ENCODE measurements at places on chromosomes 3 and 15.

- no peak for DNase-seq
Observed at GRCh38 chr3:10522646-10523303, 17.4 kb upstream of the ATP2B2 start.

DNA sequence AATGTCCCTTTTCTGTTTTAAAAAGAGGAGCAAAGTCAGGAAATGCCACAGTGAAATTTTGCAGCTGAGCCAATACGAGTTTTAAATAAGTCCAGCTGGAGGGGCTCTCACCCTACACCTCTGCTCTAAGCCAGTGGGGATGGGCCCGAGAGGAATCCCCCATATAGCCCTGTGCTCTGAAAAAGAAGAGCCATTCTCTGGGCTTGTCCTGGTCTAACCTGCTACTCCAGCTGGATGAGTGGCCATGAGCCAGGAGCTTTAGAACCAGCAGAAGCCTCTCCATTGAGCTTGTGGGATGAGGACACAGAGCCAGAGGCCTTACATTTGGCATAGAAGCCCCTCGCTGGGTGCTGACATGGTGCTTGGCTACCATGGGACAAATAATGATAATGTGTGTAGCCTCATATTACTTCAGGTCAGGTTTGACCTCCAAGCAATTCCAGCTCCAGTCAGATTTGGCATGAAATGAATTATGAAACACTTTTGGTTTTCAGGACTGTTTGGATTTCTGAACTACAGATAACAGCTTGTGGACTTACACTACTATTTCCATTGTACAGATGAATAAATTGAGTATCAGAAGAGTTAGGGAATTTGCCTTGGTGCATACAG, 172.4 kb downstream of the CHST2 start:
- no peak for DNase-seq

DNA sequence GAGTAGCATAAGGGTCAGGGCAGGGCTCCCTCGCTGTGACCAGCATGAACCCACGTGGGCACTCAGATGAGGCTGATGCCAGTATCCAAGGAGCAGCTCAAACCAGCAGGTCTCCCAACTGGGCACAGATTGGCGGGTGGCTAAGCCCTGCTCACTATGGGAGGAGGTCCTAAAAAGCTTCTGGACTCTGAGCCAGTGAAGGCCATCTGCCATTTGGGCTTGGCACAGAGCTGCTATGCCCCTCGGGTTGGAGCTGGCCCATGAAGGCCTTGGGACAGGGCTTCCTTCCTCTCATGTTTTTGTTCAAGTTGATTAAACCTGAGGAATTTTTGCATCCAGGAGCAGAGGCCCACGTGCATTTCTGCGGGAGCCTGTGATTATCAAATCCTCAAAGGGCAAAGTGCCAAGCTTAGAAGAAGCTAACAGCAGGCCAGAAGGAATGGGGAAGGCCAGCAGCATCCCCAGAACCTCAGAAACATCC, 4.3 kb upstream of the STRA6 start:
- no peak for DNase-seq

DNA sequence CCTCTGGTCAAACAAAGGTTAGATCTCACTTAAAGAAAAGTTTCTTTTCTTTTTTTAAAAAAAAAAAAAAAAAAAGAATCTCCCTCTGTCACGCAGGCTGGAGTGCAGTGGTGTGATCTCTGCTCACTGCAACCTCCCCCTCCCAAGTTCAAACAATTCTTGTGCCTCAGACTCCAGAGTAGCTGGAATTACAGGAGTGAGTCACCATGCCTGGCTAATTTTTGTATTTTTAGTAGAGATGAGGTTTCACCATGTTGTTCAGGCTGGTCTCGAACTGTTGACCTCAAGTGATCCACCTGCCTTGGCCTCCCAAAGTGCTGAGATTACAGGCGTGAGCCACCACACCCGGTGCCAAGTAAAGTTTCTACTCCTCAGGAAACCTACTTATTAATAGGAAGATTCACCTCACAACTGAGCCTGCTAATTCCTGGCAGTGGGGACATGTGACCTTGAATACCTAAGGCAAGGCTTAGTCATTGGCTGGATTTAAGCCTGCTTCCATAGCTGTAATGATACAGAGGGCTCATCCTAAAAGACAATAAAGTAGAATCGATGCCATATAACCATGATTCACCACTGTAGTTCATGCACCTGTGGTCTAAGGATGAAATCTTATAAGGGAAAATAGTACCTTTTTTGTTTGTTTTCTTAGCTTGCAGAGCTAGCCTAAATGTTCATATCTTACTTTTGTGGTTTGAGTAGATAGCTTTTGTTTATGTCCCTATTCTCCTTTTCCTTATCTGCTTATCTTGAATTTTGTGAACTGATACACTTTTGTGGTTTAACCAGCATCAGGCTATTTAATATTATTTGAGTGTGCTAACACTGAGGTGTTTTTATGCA, 24.8 kb upstream of the RBMS3 start:
- no peak for DNase-seq

DNA sequence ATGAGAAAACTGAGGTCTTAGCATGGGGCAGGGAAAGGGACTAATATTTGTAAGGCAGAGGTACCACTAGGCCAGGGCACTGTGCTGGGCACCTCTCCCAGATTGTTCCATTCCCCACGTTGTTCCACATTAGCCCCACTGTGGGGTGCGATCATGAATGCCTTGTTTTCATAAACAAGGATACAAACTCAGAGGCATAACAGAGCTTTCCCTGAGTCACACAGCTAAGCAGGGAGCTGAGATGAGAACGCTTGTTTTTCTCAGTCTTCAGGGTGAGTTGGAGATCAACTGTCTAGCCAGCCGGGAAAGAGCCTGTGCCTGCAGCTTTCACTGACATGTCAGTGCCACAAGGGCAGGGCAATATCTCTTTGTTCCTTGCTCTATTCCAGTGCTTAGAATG, 47.9 kb upstream of the ITGA11 start:
- no peak for DNase-seq

DNA sequence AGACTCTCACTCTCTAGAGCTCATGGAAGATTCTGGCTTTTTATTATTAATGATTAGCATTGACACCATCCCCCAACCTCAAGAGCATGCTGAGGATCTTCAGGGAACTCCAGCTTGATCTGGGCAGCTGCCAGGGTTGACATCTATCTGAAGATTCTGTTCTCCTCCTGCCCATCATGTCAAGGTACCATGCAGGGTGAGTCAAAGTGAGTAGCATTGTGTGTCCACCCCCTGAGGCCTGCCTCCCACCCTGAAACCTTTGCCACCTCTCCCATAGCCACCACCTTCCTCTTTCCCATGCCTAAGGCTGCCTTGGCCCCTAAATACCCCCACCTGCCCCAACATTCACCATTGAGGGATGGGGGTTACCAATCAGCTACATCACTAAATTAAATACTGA, 70.1 kb upstream of the SLCO3A1 start:
- DNase-seq, result no peak

GRCh38 chr3:32498252-32498651, 4.4 kb downstream of the CMTM6 start:
- no peak for DNase-seq

GRCh38 chr3:188156056-188156455, 2.1 kb downstream of the LPP start:
- DNase-seq, result no peak

DNA sequence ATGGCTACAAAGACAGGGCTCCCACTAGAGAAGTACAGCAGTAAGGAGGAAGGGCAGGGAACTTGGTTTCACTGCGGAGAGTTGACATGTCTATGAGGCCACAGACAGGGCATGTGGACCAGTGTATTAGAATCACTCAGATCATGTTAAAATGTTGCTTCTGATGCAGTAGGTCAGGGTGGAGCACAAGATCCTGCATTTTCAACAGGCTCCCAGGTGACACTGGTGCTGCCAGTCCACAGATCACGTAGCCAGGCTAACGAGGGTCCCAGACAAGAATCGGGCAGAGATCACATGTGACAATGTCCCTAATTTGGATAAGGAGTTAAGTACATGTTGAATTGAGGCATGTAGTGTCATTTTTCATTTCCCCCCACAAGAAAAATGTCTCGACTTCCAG, 73.6 kb downstream of the SPSB4 start:
- DNase-seq, result no peak

- DNase-seq, result no peak
Observed at GRCh38 chr3:124257336-124257864, 265.5 kb upstream of the ROPN1 start.

GRCh38 chr3:160968761-160969160, 136.4 kb downstream of the B3GALNT1 start:
- DNase-seq, result no peak

- DNase-seq, result no peak
Observed at GRCh38 chr3:105356396-105356795, 10.3 kb upstream of the ALCAM start.

GRCh38 chr3:48935530-48935929, 16.9 kb downstream of the ARIH2 start:
- no peak for DNase-seq

DNA sequence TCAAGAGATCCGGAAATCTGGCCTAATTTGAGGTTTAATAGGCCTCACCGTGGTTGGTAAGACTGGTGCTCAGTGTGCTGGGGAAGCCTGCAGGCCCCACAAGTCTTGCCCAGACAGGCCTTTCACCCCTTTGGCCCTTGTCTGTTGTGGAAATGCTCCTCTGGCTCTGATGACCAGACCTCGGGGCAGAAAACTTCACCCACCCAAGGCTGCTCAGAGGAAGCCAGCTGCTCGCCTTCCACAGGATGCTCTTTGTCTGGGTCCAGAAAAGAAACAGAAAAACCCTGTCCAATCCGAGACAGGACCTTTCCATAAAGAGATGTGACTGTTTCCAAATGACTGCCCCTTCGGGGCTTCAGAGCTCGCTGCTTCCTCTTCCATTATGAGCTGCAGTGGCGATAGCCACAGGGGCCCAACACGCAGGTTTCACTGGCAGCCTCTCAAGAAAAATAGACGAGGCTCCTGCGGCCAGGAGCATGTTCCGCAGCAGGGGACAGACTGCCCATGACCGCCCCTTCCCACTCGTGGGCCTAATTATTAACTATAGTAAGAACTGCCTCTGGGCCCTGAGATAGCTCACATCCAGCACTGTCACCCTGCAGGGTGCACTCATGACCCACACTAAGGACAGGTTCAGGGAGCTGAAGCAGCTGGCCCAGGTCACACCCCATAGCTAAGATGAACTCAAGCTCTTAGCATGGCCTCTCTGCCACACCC, 6.8 kb upstream of the SNX22 start:
- no peak for DNase-seq

GRCh38 chr3:171744158-171744741, 66.0 kb downstream of the PLD1 start:
- no peak for DNase-seq

GRCh38 chr3:49994476-49994875, 54.5 kb downstream of the RBM6 start:
- DNase-seq, result no peak

- peak; percentile 90 for DNase-seq
Observed at GRCh38 chr3:196739671-196740480, at the start of gene PAK2. TSS of gene PAK2 (plus strand) at chr3:196739857. CDS start at chr3:196782647, 42,790 bp downstream.

DNA sequence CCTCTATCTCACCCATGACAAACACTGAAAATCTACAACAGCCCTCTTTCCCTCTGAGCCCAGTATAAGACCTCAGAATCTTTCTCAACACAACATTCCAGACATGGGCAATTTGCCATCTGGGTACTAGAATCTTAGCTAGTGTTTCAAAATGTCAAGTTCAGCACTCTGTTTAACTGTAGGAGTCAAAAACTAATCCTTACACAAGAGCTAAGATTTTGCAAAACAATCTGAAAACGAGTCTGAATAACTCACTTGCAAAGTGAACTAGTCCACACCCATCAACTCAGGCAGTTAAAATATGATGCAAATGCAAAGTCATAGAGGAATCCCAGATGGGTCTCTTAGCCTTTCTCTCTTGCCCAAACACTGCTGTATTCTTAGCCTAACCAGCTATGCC, 67.8 kb downstream of the GPR176 start:
- no peak for DNase-seq

GRCh38 chr15:86063356-86064095, 16.1 kb upstream of the AGBL1 start:
- DNase-seq, result no peak

All from stimulated activated CD4-positive, alpha-beta T cell treated with anti-CD3 and anti-CD28 coated beads, Interleukin-4, amount 100 ng/mL, for 24 hours (primary cell).